ENCODE measurements at places on chromosomes 7 and 10.

DNA sequence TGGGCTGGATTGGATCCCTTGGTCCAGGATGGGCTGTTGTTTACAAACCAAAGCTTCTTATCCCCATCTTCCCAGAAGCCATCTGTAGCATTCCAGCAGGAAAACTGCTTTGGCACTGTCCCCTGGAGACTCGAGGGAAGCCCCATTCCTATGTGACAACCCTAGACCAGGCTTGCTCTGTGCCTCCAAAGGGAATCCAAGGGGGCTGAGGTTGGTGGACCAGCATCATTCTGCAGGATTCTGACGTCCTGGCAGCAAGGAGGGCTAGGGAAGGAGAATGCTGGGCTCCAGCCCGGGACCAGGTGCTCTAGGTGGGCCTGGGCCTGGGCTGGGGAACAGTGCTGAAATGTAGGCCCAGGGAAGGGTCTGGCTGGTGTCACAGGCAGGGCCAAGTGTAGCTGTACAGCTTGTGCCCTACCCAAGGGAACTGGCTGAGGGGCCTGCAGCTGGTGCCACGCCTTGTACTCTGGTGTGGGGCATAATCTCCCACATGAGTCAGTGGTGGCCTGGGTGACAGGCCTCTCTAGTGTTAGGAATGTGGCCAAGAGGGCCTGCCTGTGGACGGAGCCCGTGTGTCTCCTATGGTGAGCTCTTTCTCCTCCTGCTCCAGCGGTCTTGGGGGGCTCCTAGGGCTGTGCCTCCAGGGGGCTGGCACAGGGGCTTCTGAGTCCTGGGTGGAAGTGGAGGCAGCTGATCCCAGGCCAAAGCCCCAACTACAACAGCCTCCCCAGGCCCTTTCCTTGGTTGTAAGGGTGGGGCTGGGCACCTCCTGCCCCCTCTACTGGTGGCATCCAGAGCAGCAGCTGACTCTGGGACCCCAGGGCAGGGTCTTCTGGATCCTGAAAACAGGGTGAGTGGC lies 25.2 kb downstream of the TRIM8 start:
- DNase-seq = peak; percentile 43

GRCh38 chr7:117322741-117323304 lies at the start of gene WNT2:
TSS of gene WNT2 (minus strand) at chr7:117323058. CDS start at chr7:117322989, 69 bp downstream.
- peak; percentile 68 for DNase-seq

- no peak for DNase-seq
Measured at GRCh38 chr10:28715246-28715645, 37.9 kb downstream of the BAMBI start.

DNA sequence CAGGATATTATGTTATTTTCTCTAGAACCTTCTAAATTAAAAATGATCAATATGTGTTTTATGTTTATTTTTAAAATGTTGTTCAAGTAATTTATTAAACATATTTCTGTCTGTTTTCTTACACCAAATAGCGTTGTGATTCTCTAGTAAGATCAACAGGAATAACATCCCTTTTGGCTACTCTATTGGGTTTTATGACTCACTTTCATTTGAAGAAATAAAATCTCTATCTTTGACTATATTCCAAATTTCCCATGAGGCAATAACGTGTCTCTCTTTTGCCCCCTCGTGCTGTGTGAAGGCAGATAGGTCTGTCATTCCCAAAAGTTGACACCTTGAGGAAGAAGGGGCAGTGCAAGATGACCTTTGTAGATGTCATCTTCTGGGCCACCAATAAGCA lies 40.9 kb downstream of the ITGA8 start:
- DNase-seq = no peak

DNA sequence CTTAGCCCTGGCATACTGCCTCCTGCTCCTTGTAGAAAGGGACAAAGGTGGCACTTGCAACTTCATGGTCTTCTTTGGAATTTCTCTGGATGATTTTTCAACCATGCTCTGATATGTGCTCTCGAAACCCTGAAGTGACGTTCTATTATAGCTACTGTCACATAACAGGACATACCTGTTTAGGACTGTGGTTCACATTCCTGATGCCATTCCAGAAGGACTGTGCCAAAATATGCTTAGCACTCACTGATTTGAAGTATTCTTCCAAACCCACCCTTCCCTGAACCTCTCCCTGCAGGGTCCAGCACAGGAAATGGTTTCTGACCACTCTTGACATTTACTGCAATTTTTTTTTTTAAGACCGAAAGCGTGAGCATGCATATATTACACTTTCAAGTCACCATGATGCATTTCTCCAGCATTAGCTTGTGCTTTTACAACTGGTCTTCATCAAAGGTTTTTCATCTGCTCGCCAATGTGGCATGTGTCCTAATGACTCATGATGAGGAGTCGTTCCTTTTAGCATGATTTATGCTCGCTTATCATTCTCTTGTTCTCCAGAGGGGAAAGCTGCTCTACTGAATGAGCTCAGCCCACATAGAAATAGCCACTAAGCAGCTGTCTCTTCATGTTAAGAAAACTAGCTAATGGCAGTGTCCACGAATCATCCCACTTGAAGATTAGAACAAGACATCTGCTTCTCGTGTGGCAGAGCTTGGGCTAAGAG lies 135.2 kb downstream of the ADAM12 start:
- peak; percentile 59 for DNase-seq

DNA sequence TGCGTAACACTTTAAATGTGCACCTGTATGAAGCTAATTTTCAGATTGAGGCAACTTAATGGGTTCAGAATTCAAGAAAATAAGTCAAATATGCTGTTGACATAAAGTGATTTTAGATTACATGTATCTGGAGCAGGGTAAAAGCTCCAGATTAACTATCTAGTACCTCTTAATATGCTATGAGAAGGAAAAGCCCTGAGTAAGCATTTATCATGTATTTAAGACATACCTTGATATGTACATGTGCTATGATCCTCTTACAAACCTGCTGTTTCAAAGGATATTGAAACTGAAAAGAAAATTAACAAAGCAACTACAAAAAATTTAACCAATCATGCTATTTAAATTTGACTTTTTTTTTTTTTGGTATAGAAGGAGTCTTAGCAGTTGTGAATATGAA lies 4.5 kb downstream of the SPAG6 start:
- DNase-seq = no peak

DNA sequence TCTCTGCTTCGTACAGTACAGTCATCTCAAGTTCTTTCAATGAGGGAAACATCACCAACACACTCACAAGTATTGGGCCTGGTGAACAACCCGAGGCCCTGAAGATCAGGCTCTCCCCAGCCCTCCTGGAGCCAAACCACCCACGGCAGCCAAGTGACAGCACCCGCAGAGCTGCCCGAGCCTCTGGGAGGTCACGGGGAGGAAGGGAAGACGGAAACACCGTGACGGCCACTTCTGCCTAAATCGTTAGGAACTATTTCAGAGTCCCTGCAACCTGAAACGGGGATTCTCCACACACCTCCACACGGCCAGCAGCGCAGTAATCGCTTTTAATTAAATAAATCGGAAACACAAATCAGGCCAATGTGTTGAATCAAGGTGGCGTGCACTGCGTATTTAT lies 222.6 kb downstream of the MAD1L1 start:
- DNase-seq = no peak

GRCh38 chr10:11339660-11340059 lies 271.8 kb downstream of the USP6NL start:
- no peak for DNase-seq

DNA sequence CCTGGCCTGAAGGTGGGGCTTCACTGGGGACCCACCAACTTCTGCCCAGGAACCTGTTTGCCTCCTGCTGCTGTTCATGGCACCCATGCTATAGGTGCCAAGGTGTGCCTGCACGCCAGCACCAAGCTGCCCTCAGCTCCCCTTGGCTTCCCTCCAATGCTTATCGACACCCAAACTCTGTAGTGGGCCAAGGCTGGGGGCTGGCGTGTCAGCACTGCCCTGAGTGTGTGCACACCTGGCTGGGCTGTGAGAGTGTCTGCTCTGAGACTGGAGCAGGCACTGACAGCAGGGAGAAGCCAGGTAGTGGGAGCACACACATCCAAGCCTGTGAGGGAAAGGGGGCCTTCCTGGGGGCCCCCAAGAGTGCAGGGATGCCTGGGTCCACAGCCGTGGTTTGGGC lies 43.1 kb upstream of the TUBB8 start:
- DNase-seq = no peak

DNA sequence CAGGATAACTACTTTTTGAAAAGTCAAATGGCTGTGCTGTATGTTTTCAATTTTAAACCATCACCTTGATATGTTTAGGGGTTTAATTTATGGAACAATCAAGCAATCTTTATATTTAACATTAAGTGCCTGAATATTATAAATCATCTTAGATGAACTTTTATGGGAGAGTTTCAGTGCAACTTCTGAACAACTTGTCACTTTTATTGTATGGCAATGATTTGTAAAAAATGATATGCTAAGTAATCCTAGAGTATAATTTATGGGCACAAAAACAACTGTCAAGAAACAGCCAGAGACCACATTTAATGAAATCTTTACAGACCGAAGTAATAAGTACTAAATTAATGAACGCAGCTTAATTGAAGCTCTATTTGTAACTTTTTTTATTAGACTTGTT lies 498.9 kb downstream of the PARD3 start:
- DNase-seq = no peak

DNA sequence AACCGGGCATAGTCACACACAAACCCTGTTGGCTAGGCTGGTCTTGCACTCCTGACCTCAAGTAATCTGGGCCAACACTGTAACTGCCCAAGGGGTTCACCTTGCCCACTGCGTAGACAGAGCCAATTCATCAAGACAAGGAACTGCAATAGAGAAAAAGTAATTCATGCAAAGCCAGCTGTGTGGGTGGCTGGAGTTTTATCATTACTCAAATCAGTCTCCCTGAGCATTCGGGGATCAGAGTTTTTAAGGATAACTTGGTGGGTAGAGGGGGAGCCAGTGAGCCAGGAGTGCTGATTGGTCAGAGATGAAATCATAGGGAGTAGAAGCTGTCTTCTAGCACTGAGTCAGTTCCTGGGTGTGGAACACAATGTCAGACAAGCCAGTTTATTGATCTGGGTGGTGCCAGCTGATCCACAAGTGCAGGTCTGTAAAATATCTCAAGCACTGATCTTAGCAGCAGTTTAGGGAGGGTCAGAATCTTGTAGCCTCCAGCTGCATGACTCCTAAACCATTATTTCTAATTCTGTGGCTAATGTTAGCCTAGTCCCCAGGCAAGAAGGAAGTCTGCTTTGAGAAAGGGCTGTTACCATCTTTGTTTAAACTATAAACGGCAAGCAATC lies 15.6 kb upstream of the FXYD4 start:
- no peak for DNase-seq

All from eye (tissue), 1 donor.